ENCODE measurements at places on chromosomes 11 and 22. TPM values are rescaled to one million over a fixed set of nuclear protein-coding genes. Genes with fewer than 3 reads are reported as not detected.
A peak's percentile ranks its signal among the peaks of the same experiment; 100 is the strongest.

Gene MIAT
- 0.72 TPM for total RNA-seq

Gene ACCS
- total RNA-seq: 39.4 TPM

Gene OR2D2
- total RNA-seq: not detected

- DNase-seq: peak; percentile 83
These were observed 128.2 kb downstream of the SGSM3 start for GRCh38 chr22:40498420-40499208.

DNA sequence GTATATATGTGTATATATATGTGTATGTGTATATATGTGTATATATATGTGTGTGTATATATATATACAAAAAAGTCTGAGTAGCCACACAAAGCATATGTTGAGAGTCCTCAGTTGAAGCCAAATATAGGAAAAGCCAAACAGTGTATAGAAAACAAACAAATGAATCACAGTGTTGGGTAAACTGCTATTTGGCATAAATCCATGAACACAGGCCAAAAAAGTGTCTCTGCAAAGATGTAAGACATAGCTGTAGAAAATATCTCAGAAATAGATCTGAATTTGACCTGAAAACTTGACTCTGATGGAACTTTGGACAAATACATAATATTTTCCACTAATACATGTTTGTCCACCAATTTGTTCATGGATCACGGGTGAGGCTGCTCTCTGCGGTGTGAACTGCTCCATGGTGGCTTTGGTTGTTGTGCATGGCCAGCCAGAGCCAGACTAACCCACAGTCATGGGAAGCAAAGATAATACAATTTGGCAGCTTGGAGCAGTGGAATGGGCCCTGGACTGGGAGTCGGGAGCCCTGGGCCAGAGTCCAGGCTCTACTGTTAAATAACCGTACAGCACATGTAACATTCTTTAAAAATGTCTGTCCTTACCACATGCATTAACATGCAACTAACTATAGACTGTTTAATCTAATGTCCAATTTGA lies 76.9 kb upstream of the EED start:
- DNase-seq: peak; percentile 51

- DNase-seq: no peak
These were observed 426.4 kb downstream of the CTTN start for GRCh38 chr11:70824605-70825245.

DNA sequence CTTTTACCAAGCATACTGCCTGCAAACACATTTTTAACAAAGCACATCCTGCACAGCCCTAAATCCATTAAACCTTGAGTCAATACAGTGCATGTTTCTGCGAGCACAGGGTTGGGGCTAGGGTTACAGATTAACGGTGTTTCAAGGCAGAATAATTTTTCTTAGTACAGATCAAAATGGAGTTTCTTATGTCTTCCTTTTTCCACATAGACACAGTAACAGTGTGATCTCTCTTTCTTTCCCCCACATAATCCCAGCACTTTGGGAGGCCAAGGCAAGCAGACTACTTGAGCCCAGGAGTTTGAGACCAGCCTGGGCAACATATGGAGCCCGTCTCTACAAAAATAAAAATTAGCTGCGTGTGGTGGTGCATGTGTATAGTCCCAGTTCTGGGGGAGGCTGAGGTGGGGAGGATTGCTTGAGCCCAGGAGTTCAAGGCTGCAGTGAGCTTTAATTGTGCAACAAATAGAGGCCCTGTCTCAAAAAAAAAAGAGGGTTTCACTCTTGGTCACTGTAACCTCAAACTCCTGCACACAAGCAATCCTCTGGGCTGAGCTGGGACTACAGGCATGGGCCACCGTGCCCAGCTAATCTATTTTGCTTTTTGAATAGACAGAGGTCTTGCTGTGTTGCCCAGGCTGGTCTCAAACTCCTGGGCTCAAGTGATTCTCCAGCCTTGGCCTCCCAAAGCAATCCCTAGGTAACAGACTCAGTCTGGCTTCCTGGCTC lies 19.7 kb upstream of the SLC3A2 start:
- no peak for DNase-seq

DNA sequence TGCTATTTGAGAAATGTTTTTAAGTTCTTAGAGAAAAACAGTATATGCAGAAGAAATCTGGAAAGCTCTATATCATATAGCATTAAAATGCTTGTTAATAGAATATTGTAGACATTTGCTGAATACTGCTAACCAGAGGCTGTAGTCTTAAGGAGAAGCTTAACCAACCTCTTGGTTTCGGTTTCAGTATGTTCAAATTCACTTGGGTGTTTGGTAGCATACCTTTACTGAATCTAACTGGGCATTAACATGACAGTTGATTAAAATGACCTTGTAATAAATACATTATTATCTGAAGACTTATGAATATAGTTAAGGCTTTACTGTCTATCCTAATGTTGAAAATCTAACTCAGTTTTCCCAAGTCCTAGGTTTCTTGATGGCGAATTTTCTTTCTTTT lies 5.4 kb downstream of the PCF11 start:
- DNase-seq: peak; percentile 40

DNA sequence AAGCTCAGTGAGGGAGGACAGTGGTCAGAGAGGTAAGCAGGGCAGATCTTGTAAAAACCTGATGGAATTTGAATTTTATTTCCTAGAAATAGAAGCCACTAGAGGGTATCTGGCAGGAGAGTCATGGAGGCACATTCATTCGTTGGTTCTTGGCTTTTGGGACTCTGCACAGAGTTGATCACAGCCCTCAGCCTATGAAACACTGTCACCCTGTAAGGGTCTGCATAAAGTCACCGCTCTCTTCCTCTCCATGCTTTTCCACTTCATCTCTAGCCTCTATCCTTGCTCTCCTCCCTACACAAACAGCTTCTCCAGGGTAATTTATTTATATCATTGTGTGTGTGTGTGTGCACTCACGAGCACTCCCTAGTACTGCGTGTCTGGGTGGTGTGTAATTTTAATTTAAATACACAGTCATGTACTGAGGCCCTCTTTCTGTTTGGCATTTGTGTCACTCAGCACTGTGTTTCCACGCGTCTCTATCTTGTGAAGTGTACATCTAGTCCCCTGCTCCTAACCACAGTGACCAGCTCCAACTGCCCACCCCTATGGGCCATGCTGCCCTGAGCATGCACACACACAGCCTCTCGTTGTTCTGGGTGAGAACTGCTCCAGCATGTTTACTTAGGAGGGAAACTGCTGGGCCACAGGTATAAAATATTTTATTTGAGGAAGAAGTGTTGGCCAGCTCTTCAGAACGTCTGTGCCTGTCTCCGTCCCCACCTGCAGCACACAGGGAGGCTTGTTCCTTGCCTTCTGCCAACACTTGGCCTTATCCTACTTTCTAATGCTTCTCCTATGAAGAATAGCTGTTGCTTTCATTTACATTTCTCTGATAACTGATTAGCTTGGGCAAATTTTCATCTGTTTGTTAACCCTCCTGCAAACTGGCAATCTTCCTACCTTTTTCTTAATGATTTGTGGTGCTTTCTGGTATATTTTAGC lies 4.5 kb downstream of the KCNQ1OT1 start:
- no peak for DNase-seq

DNA sequence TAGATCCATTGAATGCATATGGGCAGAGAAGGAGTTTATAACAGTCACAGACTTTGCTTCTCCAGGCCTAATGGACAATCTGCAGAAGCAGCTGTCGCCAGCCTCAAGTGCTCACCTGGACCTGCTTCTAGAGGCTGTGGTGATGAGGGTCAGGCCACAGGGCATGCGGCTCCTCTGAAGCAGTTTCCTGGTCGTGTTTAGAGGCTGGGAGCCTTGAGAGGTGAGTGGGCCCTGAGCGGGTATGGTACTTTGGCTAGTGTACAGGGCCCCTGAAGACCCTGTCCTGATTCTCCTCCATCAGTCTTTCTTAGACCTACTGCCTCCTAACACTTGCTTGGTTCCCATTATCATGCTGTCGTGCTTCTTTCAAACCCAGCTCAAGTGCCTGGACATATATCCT lies 41.2 kb downstream of the NXPE2 start:
- no peak for DNase-seq
